ENCODE measurements at places on chromosomes 13 and 19.
A peak's percentile ranks its signal among the peaks of the same experiment; 100 is the strongest.

DNA sequence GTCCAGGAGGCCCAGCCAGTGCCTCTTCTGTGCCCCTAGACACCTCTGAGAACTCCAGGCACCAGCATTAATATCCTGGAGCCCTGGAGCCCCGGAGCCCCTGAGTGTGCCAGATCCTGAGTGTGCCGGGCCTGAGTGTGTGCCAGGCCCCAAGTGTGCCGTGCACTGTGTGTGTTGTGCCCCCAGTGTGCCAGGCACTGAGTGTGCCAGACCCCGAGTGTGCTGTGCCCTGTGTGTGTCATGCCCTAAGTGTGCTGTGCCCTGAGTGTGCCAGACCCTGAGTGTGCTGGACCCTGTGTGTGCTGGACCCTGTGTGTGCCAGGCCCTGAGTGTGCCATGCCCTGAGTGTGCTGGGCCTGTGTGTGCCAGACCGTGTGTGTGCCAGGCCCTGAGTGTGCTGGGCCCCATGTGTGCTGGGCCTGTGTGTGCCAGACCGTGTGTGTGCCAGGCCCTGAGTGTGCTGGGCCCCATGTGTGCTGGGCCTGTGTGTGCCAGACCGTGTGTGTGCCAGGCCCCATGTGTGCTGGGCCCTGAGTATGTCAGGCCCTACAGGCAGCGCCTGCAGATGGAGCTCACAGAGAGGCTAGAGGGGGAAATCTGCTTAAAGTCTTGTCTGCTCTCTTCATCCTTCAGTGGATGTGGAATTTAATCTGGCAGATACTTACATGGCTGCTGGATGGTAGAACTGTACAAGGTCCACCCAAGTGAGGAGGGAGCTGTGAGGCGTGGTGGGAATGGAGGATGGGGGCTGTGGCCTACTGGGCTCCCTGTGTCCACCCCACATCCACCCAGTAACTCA is 53.9 kb downstream of the C13orf46 start:
- no peak for DNase-seq

DNA sequence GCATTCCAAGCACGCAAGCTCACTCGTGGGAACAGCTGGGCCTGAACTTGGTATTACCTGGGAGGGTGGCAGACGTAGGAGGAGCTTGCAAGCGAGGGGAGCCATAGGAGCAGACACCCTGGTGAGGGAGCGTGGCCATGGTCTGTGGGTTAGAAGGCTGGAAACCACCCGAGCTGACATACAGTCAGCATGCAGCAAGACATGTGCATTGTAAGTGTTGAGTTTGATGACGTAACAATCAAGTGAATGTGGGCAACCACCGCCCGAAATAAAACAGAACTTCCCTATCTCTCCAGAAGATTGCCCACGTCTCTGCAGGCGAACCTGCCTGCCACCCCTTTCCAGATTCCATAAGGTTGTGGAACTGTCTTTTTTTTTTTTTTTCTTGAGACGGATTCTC is 26.8 kb downstream of the UBXN6 start:
- no peak for DNase-seq

GRCh38 chr13:95020298-95020987 is 280.8 kb downstream of the ABCC4 start:
- DNase-seq: no peak

- DNase-seq: no peak
Measured at GRCh38 chr13:84994582-84994981, 804.6 kb downstream of the SLITRK6 start.

GRCh38 chr19:4979211-4979807 is 10.4 kb downstream of the KDM4B start:
- no peak for DNase-seq

DNA sequence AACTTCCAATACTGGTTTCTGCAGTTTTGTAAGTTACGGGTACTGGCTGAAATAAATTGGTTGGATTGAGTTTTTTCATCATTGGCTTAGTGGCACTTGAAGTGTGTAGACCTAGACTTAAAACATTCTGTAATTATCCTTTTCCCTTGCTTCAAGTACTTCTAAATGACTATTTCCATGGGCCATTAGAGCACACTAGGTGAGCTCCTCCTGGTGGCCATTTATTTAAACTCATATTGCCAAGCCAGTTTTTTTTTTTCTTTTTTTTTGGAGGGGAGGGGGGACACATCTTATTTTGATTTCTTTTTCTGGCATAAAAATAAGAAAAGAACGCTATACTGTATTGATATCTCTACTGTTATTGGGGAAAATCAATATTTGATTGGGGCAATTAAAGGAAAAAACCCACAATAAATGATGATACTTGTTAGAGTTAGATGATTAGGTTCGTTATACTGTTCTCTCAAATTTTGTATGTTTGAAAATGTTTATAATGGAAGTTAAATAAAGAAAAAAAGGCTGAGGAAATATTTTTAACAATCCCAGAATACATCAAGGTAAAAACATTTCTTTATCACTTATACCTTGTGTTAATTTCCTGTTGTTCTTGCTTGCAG is 82.9 kb downstream of the PDS5B start:
- no peak for DNase-seq

GRCh38 chr19:16334411-16334810 is 9.8 kb downstream of the KLF2 start:
- DNase-seq: no peak

- no peak for DNase-seq
Measured at GRCh38 chr13:70694996-70695715, 586.9 kb upstream of the KLHL1 start.

- no peak for DNase-seq
Measured at GRCh38 chr19:40724855-40725254, 7.9 kb downstream of the ITPKC start.

DNA sequence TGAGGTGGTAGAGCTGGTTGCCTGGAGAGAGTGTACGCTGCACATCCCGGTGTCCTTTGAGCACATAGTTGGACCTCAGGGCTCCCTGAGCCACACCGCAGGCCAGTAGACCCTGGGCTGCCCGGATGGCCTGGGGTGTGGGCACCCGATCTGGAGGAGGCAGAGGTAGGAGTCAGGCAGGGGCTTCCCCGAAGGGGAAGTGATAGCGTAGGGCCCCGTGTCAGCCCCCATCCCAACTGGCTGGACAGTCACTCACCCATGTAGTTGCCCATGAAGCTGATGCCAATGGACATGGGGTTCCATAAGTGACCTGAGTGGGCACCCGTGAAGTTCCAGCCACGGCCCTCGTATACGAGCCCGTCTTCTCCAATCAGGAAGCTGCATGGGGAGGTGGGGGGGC is 3.6 kb downstream of the PGLYRP1 start:
- no peak for DNase-seq

- DNase-seq: peak; percentile 73
Measured at GRCh38 chr19:17079710-17080439, 4.3 kb downstream of the MYO9B start.

- no peak for DNase-seq
Measured at GRCh38 chr13:23805821-23806220, 83.4 kb downstream of the MIPEP start.
